CD4-positive, alpha-beta T cell treated with Interleukin-4 for 4 hours (primary cell): ENCODE measurements at places on chromosomes 3 and 15.

DNA sequence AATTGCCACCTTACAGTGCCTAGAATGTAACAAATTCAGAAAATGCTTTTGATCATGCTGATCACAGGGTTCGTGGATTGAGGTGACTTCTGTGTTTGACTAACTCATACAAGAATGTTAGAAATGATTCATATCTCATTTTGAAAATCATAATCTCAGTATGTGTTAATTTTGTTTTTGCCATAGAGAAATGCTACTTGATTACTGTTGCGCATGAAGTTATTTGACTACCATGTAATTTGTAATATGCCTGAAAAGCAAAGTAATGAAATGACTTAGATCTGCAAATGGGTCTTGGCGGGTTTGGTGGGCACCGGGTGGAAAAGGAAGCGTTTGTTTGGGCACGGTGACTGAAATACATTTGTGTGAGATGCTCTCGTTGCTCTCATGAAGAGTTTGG, 173.6 kb upstream of the BHLHE40 start:
- no peak for DNase-seq

- peak; percentile 70 for DNase-seq
Measured at GRCh38 chr3:94004301-94004910, 24.0 kb downstream of the STX19 start.

DNA sequence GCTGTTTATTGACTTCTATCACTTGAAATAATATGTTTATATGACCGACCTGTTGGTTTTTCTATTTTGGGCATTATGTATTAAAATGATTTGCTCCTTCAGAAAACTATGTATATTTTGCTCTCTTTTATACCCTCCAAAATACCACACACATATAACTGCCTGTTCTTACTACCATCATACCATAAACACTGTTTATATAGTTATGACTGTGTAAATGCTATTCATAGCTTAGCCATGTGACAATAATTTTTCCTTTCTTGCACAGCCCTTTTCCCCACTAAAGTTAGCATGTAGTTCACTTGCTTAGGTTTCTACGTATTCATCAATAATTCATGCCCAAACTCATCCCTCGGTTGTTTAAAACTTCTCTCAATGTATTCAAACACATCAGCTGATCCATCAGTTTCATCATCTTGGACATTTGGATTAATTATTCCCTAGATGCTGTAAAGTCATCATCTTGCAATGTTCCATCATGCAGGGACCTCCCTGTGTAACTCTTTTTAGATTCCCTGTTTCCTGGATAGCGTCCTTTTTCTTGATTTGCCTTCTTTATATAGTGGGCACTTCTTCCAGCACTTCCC, 8.2 kb upstream of the RYK start:
- DNase-seq: no peak

DNA sequence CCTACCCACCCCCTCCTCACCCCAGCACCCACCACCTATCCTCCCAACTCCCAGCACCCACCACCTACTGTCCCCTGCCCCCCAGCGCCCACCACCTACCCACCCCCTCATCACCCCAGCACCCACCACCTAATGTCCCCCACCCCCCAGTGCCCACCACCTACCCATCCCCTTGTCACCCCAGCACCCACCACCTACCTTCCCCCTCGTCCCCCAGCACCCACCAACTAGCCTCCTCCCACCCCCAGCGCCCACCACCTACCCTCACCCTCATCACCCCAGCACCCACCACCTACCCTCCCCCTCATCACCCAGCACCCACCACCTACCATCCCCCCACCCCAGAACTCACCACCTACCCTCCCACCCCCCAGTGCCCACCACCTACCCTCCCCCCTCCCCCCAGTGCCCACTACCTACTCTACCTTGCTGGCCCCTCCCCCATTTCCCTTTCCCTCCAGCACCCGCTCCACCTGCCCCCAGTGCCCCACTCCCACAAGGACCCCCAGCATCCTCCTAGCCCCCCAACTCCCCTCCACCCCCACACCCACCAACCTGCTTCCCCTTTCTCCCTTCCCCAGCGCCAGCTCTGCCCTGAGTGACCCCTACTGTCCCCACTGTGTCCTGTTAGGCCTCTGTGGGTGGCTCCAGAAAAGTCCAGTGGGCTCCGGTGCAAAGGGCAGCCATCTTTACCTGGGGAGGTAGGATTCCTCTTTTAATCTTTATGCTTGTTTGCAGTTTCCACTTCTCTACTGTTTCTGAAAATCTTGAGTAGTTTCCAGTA, 1.2 kb downstream of the UROC1 start:
- DNase-seq: no peak

DNA sequence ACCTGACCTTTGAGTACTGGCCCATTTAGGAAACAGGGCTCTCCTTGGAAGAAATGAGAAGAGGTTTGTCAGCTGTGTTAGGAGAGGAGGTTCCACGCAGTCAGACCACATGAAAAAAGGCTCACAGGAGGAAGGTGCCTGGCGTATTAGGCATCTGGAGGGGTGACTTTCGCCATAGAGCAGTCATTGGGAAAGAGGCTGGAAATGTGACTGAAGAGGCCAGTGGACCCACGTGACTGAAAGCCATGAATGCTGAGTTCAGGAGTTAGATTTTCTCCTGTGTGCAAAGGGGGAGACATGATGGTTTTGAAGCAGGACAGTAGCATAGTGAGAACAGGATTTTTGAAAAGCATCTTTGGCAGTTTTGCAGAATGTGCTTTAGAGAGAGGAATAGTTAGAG, 29.7 kb upstream of the RNF7 start:
- no peak for DNase-seq

GRCh38 chr15:93789441-93789840, 441.9 kb upstream of the MCTP2 start:
- DNase-seq: no peak

DNA sequence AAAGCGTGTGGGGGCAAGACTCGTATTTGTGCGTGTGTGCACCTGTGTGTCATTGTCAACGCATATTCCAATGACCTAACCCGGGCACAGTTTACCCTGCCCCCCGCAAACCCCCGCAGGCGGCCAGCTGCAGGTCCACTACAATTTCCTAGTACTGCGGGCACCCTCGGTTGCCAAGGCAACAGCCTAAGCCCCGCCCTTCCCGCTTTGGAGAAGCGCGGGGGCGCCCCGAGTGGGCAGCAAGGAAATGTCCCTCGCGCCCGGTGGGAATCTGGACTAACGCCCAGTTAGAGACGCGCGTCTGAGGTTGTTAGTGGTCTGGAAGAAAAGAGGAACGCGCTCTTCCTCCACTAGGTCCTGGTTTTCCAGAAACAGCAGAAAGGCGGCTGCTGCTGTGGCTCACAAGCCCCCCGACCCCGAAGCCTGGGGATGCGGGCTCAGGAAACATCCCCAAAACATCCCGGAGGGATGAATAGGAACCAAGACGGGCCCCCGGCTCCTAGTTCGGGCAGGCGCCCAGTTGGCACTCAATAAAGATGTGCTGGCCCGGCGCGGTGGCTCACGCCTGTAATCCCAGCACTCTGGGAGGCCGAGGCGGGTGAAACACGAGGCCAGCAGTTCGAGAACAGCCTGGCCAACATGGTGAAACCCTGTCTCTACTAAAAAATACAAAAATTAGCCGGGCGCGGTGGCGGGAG, 1.1 kb downstream of the ABHD14A start:
- no peak for DNase-seq

DNA sequence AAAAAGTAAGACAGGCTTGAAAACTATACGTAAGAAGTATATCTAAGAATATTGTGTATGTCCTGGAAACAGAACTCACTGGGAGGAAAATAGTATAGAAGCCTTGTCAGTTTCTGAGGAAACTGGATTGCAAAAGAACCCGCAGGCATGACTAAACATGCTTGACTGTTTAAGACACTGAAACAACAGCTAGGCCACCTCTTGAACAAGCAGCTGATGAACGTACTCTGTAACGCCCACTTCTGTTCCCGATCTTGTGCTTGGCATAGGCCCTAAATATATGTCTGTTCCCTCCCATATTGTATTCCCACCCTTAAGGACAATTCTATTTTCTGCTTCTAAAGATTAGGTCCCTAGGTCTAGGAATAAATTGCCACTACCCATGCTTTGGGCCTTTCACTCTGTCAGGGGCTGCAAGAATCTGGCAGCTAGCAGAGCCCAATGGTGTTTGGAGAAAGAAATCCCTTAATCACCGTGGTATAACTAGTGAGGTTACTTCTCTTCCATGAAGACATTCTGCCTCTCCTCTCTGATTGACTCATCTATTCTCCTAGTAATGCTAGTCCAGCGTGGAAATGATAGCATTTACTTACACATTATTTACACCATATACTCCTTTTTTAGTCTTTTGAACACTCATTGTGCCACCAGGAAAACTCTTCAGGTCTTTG, 46.2 kb downstream of the CD200 start:
- peak; percentile 6 for DNase-seq

DNA sequence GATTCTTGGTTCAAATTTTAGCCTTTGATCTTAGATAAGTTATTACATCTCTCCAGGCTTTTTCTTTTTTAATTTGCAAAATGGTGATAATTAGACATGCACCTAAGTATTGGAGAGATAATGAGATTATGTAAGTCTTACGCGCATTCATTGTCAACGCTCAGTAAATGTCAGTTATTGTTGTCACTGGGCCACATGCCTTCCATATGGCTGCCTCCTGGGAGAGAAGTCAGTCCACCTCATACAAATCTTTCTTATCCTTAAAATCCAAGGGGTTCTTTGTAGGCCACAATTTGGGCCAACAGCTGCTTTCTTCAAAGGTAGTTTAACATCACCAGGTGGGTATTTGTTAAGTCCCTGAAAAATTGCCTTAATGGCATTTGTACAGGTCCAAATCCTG, 25.5 kb upstream of the PTPRG start:
- no peak for DNase-seq

DNA sequence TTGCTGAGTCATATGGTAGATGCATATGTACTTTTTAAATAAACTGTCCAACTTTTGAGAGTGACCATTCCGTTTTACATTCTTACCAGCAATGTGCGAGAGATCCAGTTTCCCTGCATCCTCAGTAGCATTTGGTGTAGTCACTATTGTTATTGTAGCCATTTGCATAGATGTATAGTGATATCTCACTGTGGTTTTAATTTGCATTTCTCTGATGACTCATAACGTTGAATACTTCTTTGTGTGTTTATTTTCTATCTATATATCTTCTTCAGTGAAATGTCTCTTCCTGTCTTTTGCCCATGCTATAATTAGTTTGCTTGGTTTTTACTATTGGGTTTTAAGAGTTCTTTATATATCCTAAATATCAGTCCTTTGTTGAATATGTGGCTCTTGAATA, 255.7 kb upstream of the GRM7 start:
- DNase-seq: no peak

- no peak for DNase-seq
Measured at GRCh38 chr15:76078285-76078877, 18.6 kb downstream of the TMEM266 start.

- no peak for DNase-seq
Measured at GRCh38 chr3:183460081-183461055, 31.9 kb upstream of the MCF2L2 start.

DNA sequence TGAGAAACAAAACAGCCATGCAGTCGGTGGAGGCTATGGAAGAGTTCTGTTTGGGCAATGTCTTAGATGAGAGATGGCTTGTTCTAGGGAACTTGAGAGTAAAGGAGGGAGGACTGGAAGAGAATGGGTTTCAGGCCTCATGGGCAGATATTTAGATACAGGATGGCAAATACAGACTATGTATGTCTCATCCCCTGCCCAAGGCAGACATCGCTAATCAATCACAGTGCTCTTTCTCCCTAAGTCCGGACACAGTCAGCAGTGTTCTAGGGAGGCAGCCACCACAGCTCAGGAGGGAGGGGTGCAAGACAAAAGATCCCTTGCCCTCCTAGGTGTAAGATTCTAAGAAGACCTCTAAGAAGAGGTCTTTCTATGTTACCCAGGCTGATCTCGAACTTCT, 159.3 kb upstream of the TLE3 start:
- no peak for DNase-seq

- no peak for DNase-seq
Measured at GRCh38 chr3:5035113-5035512, 55.9 kb downstream of the BHLHE40 start.

DNA sequence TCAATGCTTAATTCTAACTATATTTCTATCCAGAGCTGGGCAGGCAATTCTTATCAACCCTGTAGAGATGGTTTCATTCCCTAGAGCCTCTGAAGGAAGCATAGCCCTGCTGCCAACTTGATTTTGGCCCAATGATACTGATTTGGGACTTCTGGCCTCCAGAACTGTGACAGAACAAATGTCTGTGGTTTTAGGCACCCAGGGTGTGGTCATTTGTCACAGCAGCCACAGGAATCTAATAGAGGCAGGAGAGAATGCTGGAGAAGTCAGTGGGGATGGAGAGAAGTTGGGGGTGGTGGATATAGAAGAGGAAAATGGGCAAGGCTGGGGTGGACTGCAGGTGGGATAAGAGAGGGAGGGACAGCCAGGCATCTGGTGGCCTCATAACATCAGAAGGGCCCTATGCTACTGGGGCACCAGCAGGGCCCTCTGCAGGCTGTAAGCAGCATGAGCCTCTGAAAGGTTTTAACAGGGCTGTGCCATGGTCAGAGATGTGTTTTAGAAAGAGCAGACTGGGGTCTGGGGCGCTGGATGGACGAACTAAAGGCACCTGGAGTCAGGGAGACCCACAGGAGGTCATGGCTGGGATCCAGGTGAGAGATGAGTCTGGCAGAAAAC, 19.8 kb downstream of the MRPS11 start:
- DNase-seq: no peak

GRCh38 chr3:33074217-33075067, 22.5 kb downstream of the GLB1 start:
- peak; percentile 65 for DNase-seq

DNA sequence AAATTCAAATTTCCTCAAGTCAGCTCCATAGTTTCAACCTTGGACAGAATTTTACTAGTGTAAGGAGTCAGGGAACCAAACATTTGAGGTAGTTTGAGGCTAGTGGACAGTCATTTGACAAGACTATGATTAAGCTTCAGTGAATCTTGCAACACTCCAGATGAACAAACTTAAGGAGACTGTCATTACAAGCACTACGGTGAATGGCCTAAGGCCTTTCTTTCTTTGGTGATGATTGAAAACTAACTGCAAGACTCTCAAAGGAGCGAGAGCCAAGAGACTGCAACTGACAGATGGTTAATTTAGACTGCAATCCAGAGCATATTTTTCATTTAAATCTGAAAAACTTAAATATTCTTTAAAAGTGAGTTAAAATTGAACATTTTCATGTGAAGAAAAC, 272.3 kb upstream of the NECTIN3 start:
- no peak for DNase-seq

GRCh38 chr3:188647237-188647636, 493.3 kb downstream of the LPP start:
- no peak for DNase-seq

GRCh38 chr3:60355825-60356224, 895.4 kb downstream of the FHIT start:
- no peak for DNase-seq

DNA sequence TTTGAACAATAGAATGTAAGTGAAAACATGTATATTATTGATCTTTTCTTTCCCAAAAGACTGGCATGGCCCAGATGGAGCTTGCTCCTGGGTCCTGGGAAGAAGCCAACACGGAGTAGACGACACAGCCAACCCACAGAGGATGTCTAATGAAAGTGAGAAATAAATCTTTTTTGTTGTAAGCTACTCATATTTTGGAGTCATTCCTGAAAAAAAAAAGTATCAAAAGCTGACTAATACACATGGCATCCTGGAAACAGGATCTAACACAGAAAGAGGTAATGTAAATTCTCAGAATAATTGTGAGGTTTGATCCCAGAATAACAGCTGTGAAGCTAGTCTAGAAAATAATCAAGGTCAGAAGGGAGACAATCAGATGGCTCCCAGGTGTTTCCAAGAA, 12.6 kb upstream of the FRMD5 start:
- DNase-seq: no peak

GRCh38 chr15:67947254-67948039, 106.7 kb upstream of the PIAS1 start:
- DNase-seq: no peak
